NCI-H526 treated with DMSO at 0.1 percent for 48 hours (cell line): ENCODE measurements at places on chromosomes 7 and 10.

DNA sequence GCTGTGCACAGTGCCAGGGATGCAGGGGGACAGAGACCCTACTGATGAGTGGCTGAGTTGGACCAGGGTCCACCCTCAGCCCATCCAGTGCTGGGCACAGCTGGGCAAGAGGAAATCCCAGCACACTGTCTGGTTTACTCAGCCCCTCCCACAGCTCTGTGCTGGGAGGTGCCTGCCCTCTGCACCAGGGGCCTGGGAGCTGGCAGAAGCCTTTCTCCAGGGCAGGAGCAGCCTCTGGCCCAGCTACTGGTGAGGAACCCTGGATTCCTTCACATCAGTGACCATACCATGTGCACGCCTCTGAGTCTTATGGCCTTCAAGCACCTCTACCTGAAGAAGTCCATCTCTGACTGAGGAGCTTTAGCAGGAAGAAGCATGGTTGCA, 25.9 kb upstream of the C10orf71 start:
- no peak for DNase-seq

DNA sequence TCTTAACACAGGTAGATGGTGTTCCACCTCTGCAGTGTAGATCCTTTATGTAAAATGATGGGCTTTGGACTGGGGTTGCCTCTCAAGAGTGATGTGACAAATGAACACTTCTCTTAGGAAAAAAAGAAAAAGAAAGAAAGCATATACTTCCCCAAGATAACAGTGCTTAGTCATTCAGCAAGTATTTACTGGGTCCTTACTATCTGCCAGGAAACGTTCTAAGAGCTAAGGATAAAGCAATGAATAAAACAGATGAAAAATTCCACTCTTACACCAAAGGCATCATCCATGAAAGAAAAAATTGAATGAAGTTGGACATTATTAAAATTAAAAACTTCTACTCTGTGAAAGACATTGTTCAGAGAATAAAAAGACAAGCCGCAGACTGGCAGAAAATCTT, 177.3 kb downstream of the C7orf25 start:
- no peak for DNase-seq

DNA sequence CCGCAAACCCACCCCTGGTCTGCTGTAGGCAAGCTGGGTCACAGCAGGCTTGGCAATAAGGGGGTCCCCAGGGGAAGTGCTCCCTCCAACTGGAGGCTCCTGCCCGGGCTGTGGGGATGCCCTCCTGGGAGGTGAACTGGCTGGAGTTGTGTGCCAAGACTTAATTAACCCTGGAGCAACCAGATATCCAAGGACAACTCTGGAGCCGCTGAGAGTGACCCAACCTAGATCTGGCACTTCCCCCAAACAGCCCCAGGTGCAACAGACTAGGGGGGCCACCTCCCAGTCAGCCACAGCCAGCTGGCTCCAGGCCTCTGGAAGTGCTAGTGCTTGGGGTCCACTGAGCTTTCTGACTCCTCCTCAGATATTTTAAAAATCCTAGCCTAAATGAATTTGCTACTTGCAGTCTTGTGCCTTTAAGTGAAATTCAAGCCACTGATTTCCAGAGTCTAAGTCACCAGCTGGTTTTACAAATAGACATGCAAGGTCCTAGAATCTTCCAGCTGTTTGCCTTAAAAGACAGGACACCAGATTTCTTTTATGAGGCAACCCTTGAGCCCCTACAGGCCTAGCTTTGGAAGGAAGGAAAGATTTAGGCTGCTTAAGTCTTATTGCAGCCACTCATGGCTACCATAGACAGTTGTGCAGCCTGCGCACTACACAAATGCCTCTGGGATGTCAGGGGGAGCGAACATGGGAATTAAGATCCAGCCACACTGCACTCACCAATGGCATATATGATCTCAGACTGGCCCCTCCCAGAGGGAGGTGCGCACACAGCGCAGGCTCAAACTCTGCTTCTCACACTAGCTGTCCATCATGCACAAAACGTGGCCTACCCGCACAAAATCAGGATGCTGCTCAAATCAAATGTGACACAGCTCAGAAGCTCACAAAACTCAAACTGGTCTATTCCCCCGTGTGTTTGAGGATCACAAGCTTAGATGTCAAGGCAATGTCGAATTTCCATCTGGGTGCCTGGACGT, 42.6 kb upstream of the MYL10 start:
- no peak for DNase-seq

DNA sequence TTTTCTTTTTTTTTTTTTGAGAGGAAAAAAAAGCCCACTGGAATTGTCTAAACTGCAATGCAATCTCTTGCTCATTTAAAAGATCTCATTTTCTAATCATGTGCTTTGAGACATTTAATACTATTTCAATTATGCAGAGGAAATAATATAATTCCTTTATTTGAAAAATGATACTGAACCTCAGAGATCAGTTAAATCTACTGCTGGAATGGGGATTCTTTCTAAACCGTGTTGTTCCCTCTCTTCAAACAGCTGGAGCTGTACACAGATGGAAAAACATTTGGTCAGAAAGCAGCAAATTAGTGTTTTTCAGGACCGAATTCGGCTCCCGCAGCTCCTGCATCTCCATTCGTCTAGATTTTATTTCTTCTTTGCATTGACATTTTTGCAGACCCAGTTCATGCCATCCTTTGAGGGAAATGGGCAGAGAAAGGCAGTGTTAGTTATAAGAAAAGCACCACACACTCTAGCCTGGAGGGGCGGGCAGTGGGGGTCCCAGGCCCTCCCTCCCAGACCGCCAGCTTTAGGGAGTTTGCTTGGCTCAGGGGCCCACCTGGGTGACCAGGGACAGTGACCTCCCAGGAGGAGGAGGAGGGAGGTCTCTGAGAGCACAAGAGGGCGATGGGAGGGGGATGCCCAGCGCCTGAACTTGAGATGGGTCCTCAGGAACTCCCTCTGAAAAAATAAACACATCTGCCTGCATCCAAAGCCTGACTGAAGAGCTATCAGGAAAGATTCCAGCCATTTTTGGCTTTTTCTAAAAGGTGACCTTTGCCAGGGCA, 32.4 kb downstream of the TRIM8 start:
- DNase-seq = no peak

GRCh38 chr7:36208997-36209813, 56.2 kb downstream of the EEPD1 start:
- no peak for DNase-seq

DNA sequence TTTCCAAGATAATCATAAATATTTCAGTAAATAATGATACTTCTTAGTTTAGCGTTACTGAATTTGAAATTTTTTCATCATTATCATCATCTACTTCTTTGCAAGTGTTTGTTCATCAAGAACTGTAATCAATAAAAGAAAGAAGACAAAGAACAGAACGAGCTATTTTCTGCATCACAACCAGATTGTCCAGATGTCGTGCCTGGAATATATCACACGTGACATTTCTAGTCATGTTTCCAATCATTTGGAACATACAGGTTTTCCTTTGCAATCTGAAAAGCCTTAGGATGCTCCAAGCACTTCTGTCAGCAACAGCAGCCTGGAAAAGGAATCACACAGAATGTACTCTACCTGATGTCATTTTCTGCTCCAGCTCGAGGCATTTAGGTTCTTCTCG, 107.4 kb downstream of the FAM107B start:
- no peak for DNase-seq

- no peak for DNase-seq
Measured at GRCh38 chr10:57288754-57289153, 927.7 kb upstream of the ZWINT start.

DNA sequence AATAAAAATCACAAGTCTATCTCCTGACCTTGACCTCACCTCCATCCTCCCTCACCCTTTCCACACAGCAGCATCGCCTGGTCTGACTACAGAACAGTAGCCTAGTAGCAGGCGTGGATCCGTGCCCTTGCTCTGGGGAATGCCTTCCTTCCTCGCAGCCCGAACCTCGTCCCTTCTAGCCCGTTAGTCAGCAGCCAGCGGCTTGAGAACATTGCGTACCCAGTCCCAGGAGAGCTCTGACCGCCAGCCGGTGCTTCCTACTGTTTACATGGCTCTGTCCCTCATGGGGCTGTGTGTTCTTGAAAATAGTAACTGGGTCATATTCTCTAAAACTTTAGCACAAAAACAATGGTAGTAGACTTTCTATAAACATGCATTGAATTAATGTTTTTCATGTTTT, 682.7 kb upstream of the IGFBP3 start:
- DNase-seq = no peak

DNA sequence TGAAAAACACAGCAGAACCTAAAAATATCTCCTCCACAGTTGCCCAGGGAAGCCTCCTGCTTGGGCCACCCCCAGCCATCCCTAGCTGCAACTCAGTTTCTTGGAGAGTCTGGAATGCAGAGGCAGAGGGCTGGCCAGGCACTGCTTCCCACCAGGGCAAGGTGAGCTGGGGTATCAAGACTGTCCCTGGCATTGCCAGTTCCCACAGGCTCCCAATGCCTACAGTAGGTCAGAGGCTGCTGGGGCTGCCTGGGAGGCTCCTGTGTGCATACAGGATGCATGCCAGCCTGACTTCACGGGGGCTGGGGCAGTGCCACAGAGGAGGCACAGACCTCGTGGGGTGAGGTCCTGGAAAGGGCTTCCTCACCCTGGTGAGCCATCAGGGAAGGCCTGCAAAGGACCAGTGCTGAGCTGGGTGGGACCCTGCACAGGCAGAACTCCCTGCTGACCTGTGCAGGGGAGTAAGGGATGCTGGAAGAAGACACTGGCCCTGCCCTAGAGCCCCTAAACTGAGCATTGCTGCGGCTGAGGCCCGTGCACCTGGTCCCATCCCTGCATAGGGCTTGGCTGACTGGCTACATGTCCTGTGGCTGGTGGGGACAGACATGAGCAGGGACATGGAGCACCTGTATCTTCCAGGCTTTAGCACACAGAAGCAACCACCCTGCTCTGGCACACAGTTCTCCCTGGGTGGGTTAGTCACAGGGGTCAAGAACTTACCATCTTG, 121.9 kb upstream of the RET start:
- no peak for DNase-seq
